ENCODE measurements at places on chromosomes 1 and 21.

DNA sequence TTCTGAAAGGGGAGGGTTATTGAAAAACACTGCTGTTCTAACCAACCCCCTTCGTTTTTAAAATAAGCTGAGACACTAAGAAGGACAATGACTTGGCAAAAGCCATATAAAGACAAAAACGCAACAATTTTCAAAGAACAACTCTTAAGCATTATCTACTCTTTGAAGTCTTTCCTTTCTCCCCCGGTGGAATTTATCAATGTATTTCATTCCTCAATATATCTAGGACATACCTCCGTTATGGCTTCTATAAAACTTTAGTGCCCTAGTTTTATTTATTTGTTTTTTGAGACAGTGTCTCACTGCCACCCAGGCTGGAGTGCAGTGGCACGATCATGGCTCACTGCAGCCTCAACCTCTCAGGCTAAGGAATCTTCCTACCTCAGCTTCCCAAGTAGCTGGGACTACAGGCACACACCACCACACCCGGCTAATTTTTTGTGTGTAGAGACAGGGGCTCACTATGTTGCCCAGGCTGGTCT, 3.2 kb downstream of the NRDC start:
- DNase-seq = no peak

- DNase-seq = no peak
Observed at GRCh38 chr21:38639571-38640354, 141.5 kb upstream of the ERG start.

- DNase-seq = no peak
Observed at GRCh38 chr1:56715156-56715555, 70.0 kb downstream of the PRKAA2 start.

DNA sequence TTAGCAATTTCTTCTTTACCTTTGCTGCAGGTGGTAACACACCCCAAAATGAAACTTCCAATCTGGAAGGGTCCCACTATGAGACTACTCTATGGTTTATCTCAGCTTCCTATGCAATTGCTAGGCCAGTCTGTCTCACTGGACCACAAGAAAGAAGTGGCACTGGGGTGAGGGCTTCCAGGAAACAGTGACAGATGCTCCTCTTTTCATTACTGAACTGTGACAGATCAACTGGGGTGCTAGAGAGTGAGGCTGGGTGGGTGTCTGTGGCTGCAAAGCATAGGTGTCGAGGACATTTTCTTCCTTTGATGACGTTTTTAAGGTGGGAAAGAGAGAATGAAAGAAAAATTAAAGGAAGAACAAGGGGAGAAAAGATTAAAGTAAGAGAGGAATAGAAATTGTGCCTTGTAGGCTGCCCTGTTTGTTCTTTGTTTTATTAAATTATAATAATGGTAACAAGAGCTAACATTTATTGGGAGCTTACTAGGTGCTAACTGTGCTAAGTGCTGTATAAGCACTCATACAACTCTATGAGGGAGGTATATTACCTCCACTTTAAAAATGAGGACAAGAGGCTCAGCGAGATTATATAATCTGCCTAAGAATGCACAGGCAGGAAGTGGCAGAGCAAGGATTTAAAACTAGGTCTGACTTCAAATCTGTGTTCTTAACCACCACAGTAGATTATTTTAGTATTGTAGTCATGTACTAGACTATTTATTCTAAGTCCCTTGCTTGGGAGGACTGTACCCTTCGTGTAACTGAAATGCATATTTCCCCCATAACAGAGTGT, 27.8 kb upstream of the DMRTA2 start:
- no peak for DNase-seq

DNA sequence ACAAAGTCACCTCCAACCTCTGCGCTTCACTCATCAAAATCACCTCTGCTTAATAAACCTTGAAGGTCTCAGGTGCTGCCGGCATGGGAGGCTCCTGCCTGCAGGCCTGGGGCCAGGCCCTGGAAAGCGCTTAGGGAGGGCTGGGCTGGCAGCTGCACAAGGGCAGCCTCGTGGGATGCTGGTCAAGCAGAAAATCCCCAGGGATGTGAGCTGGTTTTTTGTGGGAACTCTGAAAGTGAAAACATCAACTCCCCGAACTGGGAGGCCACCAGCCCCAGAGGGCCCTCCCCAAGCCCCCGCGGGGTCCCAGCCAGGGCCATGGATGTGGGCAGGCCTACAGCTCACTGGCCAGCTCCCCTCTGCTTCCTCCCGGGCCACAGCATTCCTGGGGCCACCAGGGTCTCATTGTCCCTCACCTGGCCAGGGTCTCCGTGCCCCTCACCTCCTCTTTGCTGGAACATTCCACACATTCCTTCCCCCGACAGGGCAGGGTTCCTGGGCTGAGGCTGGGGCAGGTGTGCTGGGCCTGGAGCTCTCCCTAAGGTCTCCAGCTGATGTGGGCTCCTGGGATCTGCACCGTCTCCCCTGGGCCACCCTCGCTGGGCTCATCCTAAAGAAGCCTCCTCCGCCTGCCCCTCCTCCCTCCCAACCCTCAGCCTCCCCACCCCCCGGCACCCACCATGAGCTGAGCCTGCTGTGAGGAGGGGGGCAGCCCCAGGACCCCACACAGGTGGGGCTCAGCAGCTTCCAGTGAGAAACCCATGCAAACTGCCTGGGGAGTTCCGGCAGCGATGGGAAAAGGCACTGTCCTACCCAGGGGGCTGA, 36.0 kb upstream of the POFUT2 start:
- no peak for DNase-seq

DNA sequence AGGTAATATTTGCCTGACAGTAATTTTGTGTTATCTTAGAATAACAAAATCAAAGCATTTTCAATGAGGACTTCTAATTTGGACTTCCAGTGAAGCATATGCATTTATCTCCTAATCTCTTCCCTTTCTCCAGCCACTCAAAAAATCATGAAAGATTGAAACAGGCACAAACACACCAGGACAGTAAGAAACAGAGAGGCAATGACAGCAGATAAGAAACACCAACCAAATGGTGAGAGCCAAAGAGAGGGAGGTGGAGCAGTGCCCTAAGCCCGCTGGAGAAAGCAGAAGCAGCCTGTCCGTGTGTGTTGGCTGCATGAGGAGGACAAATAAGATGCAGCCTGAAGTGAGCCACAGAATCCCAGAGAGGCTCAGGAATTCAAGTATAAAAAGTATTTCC, 39.0 kb downstream of the SLC44A3 start:
- DNase-seq = no peak

DNA sequence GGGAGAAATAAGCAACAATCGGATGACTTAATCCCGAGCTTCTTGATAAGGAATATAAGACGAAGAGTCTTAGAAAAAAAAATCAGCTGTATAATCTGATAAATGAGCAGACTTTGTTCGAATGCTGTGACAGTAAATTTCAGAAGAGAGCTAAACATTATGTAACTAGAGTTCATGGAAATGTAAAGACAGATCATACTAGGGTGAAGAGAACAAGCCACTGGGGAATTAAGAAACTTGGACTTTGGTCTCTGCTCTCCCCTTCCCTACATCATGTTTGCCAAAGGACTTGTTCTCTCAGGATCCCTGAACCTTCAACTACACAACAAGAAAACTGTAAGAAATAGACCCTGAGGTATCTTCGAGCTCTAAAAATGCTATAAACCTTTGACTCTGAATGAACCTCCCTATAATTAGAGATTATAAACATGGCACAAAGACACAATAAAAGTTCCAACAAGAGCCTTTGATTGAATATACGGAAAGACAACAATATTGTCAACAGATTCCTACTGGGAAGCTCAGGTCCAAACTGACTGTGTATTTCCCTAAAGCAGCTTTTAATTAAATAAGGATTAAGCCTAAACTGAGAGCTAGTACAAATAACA, 27.5 kb downstream of the FRRS1 start:
- no peak for DNase-seq

GRCh38 chr1:214506972-214507431, 44.4 kb downstream of the PTPN14 start:
- no peak for DNase-seq

DNA sequence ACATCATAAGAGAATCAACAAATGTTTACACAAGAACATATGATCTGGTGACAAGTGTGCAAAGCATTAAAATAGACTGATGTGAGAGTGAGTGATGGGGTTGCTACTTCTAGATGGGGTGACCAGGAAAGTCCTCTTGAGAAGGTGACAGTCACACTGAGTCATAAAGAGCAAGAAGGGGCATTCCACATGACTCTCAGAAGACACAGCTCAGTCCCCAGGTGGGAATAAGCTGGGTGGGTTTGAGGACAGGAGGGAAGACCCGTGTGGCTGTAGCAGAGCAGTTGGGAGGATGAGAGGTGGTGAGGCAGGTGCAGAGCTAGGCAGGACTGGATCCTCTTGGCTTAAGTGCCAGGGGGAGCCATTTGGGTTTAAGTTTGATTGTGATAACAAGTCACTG, 53.1 kb downstream of the TNR start:
- DNase-seq = no peak

DNA sequence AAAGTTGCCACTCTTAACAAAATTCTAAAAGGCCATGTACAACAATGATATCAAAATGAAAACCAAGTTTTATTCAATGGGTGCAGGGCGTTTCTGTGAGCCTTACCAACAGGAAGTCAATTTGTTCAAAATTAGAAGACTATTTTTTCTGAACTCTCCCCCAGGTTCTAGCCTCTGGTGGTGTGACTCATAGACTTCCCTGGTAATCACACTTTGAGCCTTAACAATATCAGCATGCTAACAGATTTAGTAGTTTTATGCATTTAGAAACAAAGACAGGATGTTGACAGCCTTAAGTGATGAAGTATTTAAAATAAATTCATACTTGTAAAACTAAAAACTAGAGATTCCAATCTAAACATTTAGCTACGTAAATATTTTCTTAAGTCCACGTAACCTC, 88.4 kb downstream of the LRRC8C start:
- no peak for DNase-seq

DNA sequence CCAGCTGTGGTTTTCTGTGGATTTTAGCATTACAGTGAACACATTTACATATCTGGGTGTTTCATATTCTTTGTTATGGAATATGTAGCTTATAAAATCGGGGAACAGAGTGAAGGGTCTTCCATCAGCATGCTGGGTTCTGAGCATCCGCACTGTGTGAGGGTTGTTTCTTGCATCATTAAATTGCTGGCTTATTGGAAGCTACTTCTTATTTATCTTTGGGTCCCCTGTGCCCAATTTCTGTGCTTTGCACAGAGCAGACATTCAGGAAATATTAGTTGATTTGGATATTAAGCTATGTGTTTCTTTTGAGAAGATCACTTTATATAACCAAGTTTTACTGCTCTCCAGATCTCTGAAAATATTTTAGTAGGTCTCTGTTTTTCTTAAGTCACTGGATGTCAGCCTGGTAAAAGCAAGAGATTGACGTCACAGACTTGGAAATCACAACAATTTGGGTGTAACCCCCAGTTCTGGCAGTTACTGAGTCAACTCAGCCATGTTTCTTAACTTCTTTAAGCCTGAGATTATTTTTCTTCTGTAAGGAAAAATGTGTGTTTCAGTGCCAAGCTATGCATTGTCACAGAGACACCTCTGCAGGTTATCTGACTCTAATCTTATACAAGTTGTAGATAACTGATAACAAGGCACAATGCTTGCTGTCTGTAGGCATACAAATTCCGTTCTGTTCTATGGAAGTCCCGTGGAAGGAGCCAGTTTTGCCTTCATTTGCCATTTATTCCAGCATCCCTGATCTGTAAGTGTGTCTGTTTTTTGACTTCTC, 258.3 kb upstream of the KAZN start:
- DNase-seq = peak; percentile 40

DNA sequence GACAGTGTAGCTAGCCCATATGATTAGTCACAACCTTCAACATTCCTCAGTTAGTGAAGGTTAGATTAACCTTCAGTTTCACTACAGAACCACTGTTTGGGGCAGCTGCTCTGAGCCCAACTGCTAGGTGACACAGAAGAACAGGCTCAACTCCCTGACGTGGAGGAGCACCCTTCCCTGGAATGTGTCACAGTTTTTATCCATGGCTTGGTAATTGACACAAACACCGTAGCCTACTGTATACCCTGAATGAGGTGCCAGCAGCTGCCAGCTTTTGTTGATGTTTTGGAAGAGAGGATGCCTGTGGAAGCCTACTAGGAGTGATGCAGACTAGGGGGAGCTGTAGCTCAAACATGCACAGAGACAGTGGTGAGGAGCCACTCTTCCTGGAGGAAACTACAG, 56.6 kb upstream of the CR2 start:
- no peak for DNase-seq
